ENCODE measurements at places on chromosomes 2 and 18.

DNA sequence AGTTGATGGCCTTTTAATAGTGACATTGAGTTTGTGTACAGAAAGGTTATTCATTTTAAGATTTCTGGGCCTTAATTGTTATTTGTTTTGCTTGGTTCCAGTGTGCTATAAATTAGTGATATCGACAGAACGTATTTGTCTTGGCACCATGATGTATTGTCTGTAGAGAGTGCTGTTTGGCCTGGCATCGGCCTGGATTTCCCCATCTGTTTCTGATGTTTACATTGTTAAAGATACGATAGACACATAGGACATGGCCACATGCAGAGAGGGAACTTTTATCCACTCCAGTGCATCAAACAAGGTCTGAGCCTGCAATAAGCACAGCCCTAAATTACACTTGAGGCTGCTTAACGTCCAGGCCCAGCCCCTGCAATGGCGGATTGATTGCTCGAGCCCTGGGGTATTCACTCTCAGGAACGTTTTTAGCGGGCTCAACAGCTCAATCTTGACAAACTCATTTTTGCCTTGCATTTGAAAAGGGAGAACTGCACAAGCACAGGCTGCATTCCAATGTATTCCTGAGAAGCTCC lies 144.7 kb downstream of the SLC4A3 start:
- DNase-seq: no peak

DNA sequence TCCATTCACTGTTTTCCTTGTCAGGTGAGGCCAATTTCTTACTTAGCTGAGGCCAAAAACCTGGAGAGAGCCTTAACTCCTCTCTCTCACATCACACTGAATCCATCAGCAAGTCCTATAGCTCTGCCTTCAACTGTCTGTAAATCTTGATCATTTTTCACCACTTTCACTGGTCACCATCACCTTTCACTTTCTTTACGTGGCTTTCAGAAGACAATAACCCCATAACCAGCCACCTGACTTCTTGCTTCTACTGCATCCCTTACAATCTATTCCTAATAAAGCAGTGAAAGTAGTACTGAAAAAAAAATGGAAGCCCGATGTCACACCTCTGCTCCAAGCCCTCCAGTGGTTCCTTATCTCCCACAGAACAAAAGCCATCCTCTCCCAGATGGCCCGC lies 7.7 kb downstream of the LOXL3 start:
- DNase-seq: no peak

DNA sequence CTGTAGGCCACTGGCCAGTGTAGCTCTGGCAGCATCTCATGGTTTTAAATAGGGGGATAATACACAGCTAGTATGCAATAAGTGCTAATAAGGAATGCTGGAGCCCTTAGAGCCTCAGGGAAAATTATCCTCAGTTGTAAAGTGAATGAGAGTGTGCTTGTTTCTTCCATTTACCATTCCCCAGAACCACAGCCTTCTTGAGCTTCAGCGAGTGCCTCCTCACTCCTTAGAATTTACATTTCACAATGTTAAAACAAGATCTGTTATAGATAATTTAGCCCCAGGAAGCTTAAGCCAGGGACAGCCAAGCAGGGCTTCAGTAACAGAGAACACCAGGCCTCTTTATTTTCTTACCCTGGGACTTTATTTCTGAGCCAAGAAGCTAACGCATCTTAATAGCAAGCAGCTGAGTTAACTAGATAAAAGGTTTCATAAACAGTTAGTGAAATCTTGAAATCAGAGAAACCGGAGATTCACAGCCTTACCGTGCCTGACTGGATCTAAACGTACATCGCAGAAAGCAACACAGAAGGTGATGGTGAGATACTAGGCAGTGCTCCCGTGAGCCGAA lies 535.2 kb downstream of the TDRD15 start:
- no peak for DNase-seq

DNA sequence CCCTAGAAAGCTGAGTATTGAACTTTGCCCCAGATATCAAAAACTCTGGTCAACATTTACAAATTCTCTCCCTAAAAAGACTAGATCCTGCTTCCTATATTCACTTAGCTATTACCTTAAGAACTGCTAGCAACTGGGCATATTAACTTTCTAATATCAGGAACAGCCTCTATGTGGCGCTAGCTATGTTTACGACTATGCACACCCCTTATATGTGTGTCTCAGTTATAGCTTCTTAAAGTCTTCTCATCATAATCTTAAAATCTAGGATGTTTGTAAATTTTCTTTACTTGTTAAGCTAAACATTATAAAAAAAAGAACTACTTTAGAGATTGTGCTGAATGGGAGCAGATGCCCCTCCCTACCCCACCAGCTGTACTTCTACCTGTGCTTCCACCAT lies 1.7 kb upstream of the STAMBP start:
- no peak for DNase-seq

- no peak for DNase-seq
Observed at GRCh38 chr2:3553946-3554345, 4.2 kb downstream of the RNASEH1 start.
